T follicular helper cell (primary cell): ENCODE measurements at places on chromosomes 4 and X.

DNA sequence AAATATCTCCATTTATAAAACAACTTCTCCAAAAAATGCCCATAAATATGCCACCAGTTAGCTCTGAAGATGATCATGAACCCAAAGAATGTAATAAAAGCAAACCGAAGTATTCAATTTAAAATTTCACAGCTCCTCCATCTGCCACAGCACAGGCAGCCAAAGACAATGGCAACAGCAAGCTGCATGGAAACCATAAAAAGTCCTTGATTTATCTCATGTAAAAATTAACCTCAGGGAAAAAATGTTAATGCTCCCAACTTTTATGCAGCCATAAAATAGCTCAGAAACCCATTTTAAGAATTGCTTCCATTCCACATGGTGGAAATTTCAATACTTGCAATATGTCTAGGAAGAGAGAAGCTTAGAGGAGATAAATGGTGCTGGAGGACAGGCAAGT lies 132.3 kb upstream of the ARHGEF9 start:
- DNase-seq, result no peak

DNA sequence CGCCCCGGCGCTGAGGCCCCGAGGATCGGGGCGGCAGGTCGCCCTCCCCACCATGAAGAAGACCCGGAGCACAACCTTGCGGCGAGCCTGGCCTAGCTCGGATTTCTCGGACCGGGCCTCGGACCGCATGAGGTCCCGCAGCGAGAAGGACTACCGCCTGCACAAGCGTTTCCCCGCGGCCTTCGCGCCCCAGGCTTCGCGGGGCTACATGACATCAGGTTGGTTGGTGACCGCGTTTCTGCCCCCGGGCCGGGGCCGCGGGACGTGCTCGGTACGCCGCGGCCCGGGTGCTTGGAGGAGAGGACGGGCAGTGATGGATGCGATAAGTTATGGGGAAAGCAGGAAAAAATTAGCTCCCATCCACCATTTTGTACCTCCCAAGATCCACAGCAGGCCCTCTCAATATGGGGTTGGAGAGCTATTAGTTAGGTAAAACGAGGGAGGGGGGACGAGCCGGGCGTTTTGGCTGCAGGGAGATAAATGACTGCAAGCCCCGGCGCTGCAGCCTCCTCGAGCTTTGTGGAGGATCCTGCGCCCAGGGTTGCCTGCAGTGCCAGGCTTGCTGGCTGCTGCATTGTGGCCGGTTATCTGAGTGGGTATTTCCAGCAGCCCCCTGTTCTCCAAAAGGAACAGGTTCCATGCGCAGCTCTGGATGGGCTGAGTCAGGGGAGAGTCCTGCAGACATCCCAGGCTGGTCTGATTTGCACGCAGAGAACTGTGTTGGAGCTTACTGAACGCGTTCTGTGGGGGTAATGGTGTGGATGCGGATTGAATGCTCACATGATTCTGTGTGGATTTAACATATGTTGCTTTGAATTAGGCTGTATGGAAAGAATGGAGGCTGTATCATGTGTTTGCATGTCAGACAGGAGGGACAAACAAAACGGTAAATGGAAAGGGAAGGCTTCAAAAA lies 1.9 kb downstream of the STOX2 start:
- no peak for DNase-seq

DNA sequence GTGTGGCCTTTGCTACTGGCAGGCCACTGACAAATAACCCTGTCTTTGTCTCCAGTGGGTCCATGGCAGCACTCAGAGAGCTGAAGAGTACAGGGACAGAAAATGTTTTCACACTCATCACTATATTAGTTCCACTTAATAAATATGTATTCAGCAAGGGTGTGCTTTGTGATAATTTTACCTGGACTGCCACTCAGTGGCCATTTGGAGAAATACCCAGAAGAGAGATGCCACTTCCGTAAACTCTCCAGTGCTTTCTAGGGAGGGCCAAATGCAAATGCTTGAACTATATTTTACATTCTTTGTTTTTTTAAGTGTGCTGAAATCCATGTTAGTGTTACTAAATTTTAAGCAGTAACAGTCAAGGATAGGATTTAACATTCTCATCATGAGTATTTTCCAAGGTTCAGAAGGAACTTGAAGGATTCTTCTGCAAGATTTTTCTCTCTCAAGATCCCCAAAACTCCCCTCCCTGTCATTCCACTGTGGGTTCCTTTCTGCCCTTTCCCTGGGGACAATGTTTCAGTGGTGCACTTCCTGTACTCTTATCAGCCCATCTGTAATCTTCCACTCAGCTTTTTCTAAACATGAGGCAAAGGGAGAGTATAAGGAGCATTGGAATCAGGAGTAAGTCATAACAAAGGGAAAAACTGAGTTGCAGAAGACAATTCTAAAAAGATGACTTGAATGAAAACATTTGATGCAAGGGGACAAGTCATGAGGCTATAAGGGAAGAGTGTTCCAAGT lies 46.0 kb downstream of the TFDP3 start:
- DNase-seq, result no peak

DNA sequence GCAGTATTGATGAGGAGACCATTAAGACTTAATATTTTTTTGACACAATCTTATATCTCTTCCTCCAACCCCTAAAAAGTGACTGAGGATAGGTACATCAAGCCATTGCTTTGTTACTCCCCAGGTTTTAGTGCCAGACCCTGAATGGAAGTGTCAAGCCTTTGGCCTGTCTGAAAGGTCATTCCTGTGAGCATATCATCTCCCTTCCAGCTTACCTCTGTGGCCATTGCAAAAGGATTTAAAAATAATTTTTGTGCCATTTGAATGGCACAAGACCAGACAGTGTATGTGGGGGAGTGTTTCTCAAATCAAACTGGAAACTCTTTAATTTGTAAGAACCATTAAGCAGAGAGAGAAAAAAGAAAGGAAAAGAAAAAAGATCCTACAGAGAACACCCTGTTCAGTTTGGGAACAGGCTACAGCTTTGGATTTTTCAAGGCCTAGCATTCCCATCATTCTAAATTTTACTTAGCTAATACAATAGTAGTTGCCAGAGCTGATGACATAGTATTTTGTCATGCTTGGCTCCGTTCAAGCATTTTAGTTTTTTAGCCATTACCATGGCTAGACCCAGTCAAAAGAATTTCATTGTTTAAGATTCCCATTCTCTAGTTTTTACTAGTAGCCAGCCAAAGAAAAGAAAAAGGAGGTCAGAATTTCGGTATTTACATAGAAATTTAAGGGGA lies 49.6 kb downstream of the HPF1 start:
- DNase-seq, result no peak

GRCh38 chr4:109383823-109384222 lies 49.8 kb upstream of the SEC24B start:
- DNase-seq, result no peak

GRCh38 chrX:131202766-131203165 lies 86.3 kb downstream of the IGSF1 start:
- DNase-seq, result no peak

DNA sequence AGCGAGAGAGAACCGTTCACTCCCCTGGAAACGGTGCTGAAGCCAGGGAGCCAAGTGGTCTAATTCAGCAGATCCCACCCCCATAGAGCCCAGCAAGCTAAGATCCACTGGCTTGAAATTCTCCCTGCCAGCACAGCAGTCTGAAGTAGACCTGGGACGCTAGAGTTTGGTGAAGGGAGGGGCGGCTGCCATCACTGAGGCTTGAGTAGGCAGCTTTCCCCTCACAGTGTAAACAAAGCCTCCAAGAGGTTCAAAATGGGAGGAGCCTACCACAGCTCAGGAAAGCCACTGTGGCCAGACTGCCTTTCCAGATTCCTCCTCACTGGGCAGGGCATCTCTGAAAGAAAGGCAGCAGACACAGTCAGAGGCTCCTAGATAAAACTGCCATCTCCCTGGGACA lies 37.8 kb upstream of the CDS1 start:
- DNase-seq, result no peak

DNA sequence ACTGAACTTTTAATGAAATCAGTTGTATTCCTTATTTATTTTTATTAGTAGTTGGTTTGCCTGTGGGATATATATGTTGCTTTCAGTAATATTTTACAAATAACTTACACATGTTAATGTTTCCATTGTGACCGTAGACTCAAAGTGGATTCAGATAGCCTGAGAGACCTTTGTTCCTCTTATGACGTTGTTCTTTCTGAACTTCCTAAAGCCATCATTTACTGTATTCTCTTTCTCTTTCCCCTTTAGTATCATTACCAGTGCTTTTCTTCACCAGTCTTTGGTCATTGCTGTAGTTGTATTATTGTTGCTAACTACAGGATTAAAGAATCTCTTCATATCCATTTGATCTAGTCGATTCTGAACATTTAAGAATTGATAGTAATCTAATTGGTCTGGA lies 4.3 kb downstream of the STIM2 start:
- no peak for DNase-seq

GRCh38 chr4:187586892-187587291 lies 408.7 kb upstream of the ZFP42 start:
- DNase-seq, result no peak

DNA sequence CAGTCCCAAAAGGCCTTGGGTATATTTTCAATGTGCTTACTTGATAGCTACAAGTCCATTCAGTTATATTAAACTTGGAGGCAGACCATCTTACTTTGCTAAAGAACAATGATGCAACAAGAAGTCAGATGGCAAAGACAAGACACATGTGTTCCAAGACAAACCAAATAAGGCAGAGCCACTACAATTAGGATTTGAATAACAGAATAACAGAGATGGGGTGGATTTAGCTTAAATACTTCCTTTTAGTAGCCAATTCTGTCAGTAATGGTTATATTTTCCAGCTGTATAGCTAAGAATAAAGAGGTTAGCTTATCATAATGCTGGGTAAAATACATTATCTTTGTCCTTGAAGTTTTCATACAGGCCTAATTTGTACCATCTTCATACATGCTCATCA lies 37.7 kb upstream of the FRAS1 start:
- DNase-seq, result no peak

DNA sequence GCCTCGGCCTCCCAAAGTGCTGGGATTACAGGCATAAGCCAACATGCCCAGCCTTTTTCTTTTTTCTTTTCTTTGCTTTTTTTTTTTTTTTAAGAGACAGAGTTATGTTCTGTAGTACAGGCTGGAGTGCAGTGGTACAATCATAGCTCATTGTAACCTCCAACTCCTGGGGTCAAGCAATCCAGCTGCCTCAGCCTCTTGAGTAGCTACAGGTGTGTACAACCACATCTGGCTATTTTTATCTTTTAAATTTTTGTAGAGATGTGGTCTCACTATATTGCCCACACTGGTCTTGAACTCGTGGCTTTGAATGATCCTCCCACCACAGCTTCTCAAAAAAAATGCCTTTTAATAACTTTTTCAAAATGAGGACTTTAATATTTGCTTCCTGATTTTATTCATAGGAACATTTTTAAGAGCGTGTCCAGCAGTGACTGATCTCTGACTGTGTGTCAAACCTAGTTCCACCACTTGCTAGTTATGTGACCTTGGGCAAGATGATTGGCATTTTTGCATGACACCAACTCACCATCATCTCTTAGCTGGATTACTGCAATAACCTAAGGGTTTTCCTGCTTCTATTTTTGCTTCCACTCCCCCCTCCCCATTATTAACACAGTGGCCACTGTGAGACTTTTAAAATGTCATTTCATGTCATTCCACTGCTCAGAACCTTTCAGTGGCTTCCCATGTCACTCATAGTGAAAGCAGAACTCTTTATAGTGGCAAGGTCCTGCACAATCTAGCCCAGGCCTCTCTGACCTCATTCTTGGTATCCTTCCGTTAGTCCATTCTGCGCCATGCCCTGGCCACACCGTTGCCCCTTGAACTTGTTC lies 4.5 kb upstream of the TNIP3 start:
- no peak for DNase-seq

DNA sequence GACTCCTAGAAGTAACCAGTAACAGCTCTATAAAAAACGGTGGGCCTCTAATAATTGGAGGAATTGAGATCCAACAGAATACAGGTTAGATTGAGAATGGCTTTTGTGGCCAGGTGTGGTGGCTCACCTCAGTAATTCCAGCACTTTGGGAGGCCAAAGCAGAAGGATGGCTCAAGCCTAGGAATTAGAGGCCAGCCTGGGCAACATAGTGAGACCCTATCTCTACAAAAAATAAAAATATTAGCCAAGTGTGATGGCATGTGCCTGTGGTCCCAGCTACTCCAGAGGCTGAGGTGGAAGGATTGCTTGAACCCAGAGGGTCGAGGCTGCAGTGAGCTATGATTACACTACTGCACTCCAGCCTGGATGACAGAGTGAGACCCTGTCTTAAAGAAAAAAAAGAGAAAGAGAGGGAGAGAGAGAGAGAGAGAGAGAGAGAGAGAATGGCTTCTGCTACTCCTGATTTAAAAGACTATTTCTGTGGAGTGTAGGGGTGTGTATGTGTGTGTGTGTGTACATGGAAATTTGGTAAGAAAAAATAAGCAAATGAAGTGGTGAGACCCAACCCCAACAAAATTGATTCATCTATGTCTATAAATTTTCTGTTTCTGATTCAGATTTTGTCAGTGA lies 89.3 kb downstream of the FRMPD4 start:
- no peak for DNase-seq

GRCh38 chr4:108556166-108556565 lies 64.2 kb upstream of the RPL34 start:
- no peak for DNase-seq

- DNase-seq, result no peak
These were observed 22.4 kb upstream of the CPLX1 start for GRCh38 chr4:848307-848691.

DNA sequence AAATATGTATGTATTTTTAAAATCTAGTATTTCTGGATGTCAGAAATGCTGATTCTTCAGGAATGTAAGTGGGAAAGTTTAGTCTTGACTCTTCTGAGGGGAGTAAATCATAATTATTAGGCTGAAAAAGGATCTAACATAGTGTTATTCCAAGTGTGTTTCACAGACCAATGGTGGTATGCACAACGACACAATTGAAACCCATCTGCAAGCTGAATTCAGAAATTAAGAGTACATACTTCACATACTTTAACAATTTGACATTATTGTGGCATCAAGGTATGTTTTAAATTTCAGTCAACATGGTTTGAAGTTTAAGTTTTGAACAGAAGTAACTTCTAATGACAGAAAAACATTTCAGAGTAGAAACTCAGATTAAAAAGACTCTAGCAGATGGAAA lies 236.7 kb downstream of the SLC7A11 start:
- no peak for DNase-seq

GRCh38 chrX:107632346-107632745 lies 4.0 kb downstream of the PRPS1 start:
- DNase-seq, result no peak
